ENCODE measurements at places on chromosomes 12 and 14.

DNA sequence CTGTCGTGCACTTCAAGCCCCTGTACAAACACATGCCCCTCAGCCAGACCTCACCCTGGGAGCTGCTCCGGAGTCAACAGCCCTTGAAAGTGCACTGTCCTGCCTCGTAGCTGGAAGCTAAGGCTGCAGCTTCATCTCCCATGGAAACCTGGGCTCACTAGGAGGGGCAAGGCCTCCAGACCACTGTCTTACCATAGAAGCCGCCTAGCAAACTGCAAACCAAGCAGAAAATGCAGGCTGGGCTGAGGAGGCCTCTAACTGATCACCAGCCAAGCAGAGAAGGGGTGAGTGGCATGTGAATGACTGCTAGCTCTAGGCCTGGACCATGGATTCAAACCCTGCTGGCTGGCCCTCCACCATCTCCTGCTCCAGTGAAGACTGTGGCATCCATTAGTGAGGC is 340.2 kb downstream of the CACNA1C start:
- DNase-seq: no peak

DNA sequence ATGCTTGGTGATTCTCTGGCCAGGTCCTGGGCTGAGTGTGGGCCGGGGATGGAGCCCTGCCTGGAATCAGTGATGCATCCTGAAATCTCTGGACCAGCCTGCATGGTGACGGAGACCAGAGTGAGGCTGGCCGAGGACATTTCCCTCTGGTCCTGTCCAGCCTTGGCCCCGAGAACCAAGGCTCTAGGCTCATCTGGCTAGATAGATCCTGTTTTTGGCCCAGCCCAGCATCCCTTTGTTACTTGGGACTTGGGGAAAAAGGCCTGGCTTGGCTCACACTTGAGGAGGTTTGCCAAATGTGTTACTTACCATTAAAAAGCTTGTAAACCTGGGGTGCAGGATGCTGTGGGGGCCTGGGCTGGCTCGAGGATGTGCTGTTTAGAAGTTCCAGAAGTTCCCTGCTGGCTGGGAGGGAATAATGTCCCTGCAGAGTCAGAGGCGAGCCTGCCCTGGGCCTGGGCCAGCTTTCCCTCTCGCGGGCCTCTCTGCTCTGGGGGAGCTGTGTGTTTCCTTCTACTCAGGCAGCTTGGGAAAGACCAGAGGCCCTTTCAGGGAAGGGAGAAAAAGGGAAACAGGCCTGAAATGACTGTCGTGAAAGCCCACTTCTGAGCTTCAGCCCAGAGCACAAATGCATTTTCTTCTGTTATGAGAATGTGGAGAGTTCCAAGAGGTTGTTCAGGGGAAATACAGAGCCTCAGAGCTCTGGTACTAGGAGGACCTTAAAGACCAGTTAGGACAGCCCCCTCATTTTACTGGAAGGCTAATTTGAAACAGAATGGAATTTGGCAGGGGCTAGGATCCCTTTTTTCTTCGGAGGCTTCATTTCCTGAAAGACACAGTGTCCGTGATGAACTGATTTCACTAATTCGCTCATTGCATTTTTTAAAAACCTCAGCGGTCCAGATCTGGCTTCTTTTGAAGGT is 47.2 kb upstream of the CTDSP2 start:
- no peak for DNase-seq

DNA sequence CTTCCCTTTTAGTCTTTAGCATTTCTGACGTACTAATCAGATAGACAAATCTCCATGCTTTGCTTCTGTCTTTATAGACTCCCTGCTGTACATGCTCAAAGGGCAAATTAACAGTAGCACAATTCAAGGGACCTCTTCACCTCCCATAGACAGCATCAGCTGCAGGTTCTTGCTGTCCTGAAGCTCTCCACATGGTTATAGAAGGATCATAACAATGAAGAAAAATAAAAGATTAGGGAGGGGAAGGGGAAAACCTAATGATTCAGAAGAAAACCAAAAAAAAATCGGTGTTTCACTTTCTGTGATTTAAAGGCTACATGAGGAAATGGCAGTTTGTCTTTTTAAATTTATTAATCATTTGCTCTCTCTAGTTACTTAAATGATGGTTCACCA is 155.5 kb downstream of the PTCSC3 start:
- DNase-seq: no peak

- no peak for DNase-seq
Measured at GRCh38 chr12:88325816-88326189, 183.7 kb downstream of the TMTC3 start.

DNA sequence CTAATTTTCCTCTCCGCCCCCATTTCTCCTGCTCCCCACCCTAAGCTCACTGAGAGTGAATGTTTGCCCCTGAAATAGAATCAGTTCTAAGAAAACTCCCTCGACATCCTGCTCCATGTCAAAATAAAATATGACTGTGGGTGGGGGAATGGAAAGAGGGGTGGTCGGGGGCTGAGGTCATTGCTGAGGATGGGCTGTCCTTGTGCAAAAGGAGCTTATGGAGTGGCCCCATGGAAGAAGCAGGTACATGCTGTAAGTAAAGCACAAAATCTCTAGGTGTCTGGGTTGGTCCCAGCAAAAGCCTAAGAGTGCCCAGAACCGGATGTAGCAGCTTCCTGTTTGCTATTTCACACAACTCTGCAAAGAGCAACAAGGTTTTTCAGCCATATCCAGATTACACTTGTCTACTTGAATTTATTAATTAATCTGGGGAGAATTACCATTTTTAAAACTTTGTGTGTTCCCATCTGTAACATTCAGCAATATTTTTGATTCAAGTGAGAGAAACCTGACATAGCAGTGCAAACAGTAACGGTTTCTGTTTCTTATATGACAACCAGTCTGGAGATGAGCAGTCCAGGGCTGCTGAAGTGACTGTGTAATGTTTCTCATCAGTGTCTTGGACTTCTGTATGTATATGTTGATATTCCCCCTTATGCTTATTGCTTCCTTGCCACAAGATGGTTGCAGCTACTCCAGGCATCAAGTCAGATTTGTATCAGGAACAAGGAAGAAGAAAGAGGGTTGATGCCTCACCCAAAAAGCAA is 40.4 kb upstream of the GZMB start:
- DNase-seq: peak; percentile 56

DNA sequence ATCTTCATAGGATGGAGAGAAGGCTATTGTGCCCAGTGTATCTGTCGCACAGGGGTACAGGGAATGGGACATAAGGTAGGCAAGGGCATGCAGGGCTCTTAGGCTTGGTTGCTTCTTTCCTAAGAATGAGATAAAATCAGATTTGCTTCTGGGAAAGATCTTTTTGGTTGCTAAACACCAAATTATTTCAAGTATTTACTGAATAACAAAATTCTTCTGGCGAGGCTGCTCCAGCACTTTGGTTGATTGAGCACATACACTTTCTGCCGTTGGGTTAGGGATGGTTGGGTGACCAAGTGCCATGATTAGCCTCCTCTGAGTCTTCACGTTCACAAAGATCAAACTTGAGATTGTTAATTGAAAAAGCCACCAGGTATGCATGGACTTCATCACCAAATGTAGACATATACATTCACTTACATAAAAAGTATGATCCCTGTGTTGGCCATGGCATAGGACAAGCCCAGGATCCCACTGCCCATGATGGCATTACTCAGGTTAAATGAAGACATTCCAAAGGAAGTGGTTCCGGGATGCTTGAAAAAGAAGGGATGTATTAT is 38.2 kb downstream of the SLC38A4 start:
- DNase-seq: no peak

DNA sequence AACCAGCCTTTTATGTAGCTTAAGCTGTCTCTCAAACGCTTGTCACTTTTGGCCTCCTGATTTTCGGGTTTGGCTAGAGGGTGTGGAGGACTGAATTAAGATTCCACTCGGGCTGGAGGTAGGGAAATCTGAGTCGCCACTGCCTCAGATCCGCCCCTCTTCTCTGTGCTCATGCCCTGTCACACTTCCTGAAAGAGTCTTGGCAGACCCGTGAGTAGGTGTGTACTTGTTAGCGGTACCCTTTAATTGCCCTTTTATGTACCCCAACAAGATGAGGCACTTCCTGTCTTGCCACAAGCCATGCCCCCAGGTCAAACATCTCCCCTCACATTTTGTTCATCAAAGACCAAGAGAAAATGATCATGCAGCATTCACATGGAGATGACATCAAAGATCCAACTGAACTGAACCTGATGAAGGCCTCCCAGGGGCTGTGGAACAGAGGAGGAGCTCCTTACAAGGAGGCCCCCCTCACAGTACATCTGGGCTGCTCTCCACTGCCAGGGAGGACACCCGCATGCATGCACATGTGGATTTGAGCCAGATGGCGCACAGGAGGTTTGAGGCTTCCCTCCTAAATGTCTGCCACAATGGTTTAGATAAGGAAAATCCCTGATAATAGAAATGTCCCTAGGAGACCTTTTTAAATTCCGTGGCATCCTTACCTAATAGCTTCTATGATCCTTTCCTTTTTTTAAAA is 86.5 kb upstream of the CDKN3 start:
- no peak for DNase-seq

GRCh38 chr12:124557518-124558223 is 9.7 kb downstream of the NCOR2 start:
- no peak for DNase-seq

DNA sequence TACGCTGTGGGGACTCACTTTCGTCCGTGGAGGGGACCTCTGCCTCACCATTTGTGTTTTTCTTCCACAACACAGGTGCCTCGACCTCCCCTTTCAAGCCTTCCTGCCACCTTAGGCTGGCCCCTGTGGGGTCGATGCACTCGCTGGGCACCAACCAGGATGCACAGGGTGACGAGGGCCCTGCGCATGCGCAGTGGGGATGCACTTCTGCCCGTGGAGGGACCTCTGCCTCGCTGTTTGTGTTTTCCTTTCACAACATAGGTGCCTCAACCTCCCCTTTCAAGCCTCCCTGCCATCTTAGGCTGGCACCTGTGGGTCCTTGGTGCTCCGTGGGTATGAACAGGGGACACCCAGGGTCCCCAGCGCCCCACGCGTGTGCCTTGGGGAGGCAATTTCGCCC is 356.8 kb downstream of the ALG10 start:
- no peak for DNase-seq

- DNase-seq: peak; percentile 22
Measured at GRCh38 chr14:100056964-100057795, 8.0 kb upstream of the EVL start.

DNA sequence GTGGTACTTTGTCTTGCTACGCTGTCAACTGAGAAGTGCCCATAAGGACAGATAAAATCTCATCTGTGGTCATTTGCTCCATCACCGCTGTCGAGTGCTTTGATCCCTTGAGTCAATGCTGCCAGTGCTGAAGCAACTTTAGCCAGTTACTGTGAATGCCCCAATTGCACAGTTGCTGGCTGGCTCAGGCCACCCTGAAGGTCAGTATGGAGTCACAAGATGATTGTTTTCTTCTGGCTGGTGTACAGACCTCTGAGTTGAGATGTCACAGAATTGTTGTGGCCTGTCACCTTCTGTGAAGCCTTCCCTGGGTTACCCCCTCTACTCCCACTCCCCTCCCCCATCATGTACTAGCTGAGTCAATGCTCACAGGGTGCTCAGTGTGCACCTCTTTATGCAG is 92.9 kb downstream of the PELI2 start:
- no peak for DNase-seq

DNA sequence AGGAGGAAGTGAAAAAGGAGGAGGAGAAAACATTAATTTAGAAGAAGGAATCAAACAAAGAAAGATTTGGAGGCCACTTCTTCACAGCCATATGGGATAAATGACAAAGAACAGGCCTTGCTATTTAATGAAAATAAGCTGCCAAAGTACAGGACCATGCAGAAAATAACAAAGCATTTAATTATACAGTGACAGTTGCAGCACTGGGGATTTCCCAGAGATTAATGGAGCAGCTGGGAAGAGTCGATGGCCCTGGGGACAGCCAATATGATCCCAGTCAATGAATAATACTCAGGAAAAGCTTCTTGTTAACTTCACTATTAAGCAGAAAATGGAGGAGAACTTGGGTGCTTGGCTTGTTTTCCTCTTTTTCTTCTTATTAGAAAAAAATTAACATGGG is 34.6 kb downstream of the RERG start:
- no peak for DNase-seq

DNA sequence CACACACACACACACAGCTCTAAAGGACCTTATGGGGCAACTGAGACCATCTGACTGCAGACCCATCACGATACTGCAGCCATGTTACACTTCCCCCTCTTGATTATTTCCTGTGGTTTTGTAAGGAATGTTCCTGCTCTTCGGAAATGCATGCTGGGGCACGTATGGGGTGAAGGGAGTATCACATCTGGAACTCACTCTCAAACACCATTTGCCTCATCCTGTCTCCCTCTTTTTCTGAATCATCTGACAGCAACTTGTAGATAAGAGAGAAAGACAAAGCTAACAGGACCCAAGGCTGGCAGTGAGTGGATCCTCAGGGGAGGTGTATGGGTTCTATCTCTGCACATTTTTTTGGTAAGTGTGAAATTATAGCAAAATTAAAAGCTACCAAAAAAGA is 50.3 kb downstream of the RIMBP2 start:
- no peak for DNase-seq

DNA sequence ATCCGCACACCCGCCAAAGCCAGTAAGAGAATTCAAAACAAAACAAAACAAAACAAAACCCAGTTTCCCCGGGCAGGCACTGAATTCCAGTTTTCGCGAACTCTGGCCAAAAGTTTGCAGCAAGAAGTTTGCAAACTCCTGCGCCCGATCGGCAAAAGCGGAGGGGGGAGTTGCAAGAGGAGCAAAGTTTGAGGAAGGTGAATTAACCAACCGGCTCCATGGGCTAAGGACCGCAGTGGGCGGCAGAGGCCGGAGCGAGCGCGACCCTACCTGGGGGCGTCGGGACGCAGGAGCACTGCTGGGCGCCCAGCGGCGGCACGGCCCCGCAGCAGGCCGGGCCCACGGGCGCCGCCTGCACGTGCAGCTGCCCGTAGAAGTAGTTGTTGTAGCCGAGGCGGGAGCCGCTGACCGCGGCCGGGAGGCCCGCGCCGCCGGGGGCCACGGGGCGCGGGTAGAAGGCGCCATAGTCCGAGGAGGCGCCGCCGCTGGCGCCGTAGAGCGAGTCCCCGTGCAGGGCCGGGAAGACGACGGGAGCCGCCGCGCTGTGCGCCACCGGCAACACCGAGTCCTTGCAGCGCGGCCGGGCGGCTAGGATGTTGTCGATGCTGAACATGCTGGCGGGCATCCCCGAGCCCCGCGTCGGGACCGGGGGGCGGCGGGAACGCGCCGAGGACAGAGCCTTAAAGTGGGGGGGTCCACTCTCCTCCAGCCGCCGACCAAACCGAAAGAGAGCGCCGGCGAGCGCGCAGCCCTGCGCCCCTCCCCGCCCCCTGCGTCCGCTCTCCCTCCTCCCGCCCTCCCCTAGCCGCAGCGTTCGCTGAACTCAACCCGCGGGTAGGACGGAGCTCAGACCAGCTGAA is at the start of gene GSC:
Gene GSC (minus strand): TSS at position 723 of the 860 bp plus-strand sequence. CDS start 98 bp downstream, at position 625.
- peak; percentile 14 for DNase-seq

DNA sequence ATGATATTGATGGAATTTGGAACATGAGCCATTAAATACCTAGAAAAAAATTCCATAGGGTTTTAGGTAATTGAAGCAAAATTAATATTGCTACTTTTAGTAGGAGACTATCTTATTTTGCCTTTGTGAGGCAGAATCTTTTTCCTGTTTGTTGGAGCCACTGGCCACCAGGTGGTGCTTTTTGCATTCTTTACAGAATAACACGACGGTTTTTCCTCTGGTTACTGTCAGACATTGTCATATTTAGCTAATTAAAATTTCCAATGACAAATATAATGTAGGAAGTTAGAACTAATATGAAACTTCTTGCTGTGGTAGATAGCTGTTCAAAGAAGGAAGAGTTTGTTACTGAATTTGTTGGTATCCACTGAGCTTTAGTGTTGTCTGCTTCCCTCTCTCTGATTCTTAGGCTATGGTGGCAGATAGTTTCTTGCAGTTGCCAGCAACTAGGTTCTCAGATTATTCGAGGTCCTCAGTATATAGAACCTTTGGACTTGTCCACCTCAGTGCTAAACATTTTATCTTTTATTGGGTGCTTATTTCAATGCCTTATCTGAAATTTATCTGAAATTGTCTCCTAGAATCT is 25.7 kb downstream of the RAB21 start:
- DNase-seq: peak; percentile 39

All from MM.1S (cell line).